ENCODE measurements at places on chromosomes 6 and 20.
A peak's percentile ranks its signal among the peaks of the same experiment; 100 is the strongest.

DNA sequence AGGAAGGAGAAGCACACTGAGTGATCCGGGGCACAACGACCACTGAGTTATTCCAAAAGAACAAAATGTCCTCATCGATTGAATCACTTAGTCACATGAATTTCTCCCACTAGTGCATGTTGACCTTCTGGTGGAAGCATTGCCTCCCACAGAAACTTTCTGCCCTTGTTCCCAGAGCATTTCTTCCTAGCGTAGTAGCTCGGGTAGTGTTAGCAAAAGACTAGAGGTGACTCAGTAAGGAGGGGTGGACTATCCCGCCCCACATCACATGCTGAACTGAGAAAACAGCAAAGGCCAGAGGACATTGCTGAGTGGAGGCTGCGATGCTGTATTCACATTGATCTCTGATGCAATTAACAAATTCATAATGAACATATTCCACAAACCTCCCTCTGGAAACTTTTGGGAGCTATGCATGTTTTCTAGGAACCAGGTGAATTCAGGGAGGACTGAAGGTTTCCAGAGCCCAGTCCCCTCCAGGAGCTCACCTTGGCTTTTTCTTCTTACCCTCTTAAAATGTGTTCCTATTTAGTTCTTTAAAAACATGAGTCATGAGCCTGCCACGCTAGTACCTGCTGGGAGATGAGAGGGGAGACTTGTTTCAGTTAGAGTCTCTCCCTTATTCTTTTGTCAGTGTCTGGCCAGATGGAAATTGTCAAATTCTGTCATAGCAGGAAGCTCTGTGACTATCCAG lies 507.9 kb downstream of the CDH26 start:
- no peak for DNase-seq

- no peak for DNase-seq
These were observed 232.6 kb upstream of the CDYL start for GRCh38 chr6:4543596-4543995.

DNA sequence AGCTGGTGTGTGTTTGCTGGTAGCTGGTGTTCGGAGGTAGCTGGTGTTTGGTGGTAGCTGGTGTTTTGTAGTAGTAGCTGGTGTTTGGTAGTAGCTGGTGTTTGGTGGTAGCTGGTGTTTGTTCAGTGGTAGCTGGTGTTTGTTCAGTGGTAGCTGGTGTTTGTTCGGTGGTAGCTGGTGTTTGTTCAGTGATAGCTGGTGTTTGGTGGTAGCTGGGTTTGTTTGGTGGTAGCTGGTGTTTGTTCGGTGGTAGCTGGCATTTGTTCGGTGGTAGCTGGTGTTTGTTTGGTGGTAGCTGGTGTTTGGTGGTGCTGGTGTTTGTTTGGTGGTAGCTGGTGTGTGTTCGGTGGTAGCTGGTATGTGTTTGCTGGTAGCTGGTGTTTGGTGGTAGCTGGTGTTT lies 48.0 kb downstream of the BMP7 start:
- DNase-seq: no peak

- DNase-seq: no peak
These were observed 39.8 kb upstream of the RSPO4 start for GRCh38 chr20:1041845-1042390.

GRCh38 chr20:3814928-3815495 lies 5.3 kb upstream of the AP5S1 start:
- no peak for DNase-seq

DNA sequence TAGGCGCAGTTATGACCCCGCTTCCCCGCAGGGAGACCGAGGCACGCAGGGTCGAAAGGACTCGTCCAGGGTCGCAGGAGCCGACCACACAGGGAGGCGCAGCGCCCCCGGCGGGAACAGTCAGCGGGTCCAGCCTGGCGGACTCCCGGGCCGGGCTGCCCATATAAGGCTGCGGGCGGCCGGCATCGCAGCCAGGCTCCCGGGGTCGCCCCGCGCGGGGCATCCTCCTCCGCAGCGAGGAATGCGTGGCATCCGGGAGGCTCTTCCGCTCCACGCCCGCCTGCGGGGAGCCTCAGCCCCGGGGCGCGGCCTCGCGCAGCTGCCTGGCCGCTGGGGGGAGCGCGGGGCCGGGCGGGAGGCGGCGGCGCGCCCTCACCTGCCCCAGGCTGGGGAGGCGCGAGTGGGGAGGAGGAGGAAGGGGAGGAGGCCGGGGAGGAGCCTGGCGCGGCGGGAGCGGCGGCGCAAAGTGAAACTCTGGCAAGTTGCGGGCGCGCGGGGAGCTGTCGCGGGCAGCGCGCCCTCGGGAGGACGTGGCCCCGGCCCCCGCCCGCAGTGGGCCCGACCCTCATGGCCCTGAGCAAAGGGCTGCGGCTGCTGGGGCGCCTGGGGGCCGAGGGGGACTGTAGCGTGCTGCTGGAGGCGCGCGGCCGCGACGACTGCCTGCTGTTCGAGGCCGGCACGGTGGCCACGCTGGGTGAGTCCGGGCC lies at the start of gene SYNJ2:
Gene SYNJ2 (plus strand): TSS at position 469 of the 707 bp plus-strand sequence. CDS start 99 bp downstream, at position 568.
- DNase-seq: peak; percentile 30

Data from SHP77 (cell line).